HAP-1 (cell line): ENCODE measurements at places on chromosomes 3 and 15.

DNA sequence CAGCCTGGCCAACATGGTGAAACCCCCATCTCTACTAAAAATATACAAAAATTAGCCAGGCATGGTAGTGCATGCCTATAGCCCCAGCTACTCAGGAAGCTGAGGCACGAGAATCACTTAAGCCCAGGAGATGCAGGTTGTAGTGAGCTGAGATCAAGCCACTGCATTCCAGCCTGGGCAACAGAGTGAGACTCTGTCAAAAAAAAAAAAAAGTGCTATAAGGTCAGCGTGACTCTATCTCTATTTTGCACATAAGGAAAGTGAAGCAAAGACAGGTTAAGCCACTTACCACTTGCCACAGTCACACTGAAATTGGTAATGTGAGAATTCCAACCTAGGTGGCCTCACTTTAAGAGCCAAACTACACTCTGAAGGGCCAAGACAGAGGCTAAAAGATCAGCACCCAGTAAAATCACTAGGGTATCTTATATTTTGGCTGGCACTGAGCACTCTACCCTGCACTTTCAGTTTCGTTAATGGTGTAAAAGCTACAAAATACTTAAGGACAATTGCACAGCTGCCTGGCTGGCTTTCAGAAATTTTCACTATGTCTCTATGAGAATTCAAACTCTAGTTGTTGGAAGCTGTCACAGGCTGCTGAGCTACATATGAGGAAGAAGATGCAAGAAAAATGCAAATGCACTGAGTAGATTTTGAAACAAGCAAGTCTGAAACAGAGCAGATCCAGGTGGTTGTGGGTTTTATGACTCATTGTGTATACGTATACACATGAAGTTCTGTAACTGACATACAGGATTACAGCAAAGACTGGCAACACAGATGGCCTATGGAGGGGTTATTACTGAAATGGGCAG lies 32.7 kb downstream of the TRANK1 start:
- no peak for DNase-seq

DNA sequence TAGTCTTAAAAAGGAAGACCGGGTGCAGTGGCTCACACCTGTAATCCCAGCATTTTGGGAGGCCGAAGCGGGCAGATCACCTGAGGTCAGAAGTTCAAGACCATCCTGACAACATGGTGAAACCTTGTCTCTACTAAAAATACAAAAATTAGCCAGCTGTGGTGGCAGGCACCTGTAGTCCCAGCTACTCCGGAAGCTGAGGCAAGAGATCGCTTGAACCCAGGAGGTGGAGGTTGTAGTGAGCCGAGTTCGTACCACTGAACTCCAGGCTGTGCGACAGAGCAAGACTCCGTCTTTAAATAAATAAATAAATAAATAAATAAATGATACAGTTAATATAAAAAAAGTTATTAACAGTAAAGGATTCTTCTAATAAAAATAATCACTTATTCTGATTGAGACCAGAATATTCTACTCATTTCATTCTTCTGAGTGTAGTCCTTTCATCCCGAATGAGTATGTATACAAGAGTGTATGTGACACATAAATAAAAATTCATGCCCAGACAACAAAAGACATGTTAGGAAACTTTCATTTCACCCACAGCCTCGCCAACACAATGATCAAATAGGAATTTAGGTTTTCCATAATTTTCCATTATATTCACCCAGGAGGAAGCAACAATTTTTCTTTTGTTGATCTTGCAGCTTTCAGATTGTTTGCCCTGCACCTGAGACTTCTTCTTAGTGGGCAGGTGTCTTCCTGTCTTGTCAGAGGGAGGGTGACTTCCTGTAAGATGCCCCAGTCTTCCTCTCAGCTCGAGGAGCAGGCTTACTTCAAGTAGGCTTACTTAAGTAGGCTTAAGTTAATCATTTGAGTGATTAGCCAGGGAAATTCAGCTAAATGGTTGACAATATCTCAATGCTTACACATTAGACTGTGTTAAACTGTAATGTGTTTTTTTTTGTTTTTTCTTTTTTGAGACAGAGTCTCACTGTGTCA lies 7.8 kb upstream of the NUP210 start:
- DNase-seq, result no peak

- no peak for DNase-seq
These were observed 88.4 kb upstream of the RPL32 start for GRCh38 chr3:12929801-12930200.

- DNase-seq, result no peak
These were observed 45.1 kb downstream of the ZBTB38 start for GRCh38 chr3:141413391-141413790.
